Stimulated activated CD4-positive, alpha-beta T cell treated with anti-CD3 and anti-CD28 coated beads, Interleukin-1b, Interleukin-23, amount 100 ng/mL, for 48 hours (primary cell): ENCODE measurements at places on chromosomes 2 and 18.

- DNase-seq, result peak; percentile 10
Observed at GRCh38 chr2:213232649-213233437, 51.4 kb upstream of the SPAG16 start.

GRCh38 chr18:76514573-76514972, 19.5 kb upstream of the ZNF516 start:
- no peak for DNase-seq

GRCh38 chr2:172256886-172257285, 154.2 kb upstream of the DLX2 start:
- DNase-seq, result no peak

DNA sequence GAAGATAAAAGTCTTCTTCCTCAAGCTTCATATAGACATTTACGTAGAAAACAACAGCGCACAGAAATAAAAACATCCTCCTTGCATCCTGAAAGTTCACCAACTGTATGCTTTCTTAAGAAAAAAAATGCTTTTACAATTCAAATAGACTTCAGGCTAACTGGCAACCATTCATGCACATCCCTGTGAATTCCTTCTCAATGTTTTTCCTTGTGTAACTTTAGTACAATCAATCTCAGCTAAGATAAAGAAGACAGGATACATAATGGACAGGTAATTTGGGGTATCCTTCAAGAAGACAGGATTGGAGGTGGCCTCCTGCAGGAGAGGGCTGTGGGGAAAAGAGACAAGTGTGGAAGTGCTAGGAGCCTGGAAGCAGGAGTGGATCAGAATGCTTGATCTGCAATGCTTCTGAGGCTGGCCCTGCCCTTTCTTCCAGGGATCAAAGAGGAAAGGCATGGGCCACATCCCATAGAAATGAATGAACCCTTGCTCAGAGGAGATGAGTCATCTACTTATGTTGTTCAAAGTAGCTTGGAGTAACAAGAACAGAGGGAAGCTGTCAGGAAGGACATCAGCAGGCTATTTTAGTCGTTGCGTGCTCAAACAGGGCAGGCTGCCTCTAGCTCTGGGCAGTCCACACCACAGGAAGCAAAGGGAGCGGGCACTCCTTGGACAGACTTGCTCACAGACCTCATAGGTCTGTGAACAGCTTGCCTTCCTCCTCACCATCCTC, 126.6 kb downstream of the TMEM131 start:
- no peak for DNase-seq

DNA sequence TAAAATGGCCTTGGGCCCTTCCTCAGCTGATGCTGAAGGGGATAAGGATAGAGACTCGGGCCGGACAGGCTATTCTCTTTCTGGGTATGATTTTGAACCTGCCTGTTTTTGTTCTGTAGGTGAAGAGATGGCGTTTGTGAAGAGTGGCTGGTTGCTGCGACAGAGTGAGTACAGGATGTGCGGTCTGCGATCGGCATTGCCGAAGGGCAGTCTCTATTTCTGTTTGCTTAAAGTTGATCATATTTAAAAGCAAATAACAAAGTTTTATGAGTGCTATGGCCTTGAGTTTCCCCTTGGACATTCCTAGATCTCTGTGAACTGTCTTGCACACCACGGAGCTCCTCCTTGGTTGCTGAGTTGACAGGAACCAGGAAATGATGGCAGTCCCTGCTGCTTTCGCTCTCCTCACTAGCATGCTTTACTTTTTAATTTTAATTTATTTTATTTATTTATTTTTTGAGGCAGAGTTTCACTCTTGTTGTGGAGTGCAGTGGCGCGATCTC, 15.7 kb downstream of the PLEKHB2 start:
- DNase-seq, result no peak

GRCh38 chr2:7752291-7752690, 835.1 kb downstream of the RNF144A start:
- no peak for DNase-seq

GRCh38 chr2:235976956-235977355, 191.2 kb downstream of the GBX2 start:
- no peak for DNase-seq

DNA sequence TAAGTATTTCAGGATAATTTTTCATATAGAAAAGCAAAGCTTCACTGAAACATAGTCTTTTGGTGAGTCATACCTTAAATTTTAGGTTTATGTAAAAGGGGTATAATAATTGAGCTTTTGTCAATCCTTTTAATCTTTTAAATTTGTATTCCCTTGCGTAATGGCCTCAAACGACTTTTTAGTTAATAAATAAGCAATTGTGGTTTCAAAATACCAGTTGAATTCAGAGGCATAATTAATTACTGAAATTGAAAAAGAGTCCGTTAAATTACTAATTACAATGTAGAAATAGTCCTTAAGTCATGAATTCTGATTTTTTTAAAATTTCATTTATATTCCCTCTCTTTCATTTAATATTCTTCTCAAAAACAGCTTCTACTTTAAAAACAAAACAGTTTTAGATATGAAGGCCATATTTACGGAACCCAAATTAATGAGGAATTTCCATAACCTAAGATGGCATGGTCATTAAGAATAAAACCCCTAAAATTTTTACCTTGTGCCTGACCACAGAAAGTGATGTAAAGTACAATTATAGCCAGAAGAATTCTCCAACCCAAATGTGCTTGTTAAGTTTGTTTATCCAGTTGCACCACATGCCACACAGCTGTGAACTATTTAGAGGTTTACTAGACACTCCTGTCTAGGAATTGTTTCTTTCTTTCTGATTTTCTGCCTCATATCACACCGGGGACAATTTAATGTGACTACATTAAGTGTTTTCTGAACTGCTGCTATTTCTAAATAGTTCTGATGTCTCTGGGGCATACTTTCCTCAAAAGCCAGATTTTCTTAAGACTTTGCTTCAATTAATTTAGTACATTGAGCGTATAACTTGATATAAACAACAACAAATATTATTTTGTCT, 60.7 kb upstream of the ITGA4 start:
- DNase-seq, result no peak

DNA sequence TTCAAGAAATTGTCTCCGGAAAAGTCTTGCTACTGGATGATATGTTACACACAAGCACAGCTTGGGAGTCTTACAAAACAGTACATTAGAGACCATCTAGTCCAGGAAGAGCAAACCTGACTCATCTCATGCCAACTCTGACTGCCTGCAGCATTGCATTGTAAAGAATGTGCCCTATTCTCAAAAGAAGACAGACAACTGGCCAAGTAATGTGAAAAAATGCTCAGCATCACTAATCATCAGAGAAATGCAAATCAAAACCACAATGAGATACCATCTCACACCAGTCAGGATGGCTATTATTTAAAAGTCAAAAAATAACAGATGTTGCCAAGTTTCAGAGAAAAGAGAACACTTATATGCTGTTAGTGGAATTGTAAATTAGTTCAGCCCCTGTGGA, 42.7 kb upstream of the GORASP2 start:
- DNase-seq, result no peak

- no peak for DNase-seq
Observed at GRCh38 chr18:76057386-76057785, 437.7 kb downstream of the ZNF516 start.

DNA sequence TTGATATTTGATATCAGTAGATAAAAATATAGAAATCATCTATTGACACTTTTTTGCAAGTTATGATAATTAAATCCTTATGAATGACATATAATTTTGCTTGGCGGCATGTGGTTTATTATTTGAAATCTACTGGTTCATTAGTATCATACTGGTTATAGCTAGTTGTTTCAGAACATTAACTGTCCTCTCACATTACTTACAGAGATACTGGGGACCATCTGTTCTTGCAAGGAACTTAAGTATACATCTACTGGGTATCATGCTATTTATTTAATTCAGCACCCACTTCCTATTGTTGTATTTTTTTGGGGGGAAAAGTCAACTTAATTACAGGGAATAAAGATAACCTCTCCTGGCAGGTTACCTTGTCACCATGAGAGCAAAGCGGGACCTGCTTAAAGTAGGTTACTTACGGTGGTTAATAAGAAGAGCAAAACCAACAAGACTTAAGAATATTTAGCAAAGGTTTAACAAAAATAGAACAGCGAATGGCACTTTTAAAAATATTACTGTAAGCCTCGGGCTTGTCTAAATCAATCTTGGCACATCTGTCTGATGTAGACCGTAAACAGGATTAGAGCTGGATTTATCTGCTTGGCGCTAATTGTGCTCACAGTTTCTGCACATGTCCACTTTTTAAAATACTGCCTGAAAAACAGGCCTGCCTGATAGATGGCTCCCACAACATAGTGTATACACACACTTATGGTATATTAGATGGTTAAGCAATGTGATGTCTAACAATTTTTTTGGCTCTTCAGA, 41.8 kb downstream of the CERKL start:
- no peak for DNase-seq

- DNase-seq, result no peak
Observed at GRCh38 chr2:9796056-9797010, 46.9 kb upstream of the TAF1B start.

DNA sequence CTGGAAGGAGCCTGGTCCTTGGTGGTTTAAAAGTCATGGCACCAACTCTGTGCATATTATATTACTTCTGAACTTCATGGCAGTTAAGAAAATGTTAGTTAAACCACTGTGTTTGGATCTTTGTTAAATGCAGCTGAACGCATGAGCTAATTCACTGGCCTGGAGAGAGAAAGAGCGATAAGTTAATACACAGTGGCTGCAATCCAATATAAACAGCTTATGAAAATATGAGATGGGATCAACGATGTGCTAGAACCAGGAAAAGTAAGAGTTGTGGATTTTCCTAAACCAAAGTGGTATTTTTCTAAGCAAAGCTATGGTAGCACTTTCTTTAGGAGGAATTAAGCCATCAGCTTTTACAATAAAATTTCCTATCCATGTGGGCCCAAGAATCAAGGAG, 326.7 kb downstream of the MTX2 start:
- DNase-seq, result no peak

- no peak for DNase-seq
Observed at GRCh38 chr2:111045771-111046444, 74.8 kb upstream of the BCL2L11 start.

- no peak for DNase-seq
Observed at GRCh38 chr2:182043861-182044260, 58.2 kb downstream of the PPP1R1C start.

DNA sequence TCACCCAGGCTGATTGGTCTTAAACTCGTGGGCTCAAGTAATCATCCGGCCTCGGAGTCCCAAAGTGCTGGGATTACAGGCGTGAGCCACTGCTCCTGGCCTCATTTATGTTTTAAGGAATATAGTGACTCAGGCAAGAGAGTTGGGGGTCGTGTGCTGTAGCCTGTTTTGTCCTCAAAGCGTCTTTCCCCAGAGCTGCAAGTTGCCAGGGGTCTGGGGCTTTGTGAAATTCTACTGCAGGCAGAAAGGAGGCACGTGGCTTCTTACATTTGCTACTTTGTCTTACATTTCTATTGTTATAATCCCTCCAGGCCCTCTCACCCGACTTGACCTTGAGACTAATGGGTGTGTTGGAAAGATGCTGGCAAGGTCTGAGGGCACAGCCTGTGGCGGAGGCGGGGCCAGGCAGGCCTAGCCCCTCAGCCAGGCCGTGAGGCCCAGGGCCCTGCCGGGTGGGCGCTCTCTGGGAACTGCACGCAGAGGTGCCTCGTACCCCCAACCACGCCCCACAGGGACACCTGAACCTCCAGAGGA, 85.8 kb upstream of the NDUFV2 start:
- DNase-seq, result no peak

- no peak for DNase-seq
Observed at GRCh38 chr2:124382067-124382618, 357.1 kb downstream of the CNTNAP5 start.

DNA sequence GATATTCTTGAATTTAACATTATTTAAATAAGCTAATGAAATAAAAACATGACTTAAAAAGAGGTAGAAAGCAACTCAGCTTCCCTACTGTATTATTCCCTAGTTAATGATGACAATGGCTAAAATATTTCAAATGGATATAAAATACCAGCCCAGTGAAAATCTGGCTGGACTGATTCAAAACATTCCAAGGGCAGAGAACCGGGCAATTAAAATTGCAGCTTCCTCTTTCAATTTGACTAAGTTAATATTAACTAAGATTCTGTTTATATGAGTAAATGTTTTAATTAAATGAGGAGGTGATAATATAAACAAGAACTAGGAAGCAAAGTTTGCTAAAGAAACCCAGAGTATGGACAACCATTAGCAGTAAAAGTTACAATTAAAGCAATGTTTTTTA, 65.6 kb downstream of the RAPH1 start:
- DNase-seq, result no peak

DNA sequence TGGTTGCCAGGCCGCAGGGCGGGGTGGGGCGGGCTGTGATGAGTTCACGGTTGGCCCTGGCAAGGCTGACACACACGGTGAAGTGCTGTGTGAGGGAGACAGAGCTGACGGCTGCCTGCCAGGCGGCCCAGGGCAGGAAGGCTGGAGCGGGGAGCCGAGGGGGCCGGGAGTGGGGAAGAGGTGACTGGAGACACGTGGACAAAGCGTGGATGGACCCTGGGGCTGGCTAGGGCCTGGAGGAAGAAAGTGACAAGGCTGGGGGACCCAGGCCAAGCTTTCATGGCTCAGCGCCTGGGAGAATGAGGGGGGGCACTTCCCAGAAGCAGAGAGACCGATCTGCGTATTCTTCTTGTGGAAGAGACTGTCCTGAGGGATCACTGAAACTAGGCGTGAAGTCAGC, 123.2 kb downstream of the DYSF start:
- no peak for DNase-seq

GRCh38 chr2:33673937-33674336, 74.8 kb upstream of the FAM98A start:
- DNase-seq, result no peak

GRCh38 chr2:67201521-67201920, 195.6 kb upstream of the ETAA1 start:
- DNase-seq, result no peak

DNA sequence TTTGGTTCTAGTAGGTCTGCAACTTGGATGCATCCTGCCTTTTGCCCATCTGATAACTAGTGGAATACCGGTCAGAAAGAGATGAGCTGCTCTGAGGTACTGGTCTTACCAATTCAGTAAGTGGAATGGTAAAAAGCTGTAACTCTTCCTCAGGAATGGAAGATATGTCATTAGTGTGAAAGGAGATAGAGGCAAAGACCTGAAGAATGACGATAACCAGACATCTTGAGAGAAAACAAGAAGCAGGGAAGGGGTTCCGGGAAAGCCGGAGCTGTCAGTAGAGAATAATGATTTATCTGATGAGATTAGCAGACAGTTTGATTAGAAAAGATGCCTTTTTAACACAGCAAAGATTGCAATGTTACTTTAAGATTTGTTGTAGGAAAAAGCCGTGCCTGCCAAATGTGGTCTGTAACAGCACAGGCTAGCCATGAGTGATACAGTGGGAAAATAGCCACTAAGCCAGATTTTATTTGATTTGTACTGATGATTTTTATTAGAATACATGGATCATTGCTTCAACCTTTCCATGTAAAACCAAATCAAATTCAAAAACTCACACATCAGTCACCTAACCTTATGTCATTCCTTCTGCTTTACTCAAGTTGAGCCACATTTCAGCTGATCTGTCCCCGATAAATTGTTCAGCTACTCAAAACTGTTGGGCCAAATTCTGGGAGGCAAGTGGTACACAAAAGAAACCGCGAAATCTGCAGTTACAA, 110.0 kb downstream of the TCF4 start:
- DNase-seq, result no peak

GRCh38 chr18:70998490-70998889, 709.6 kb downstream of the SOCS6 start:
- no peak for DNase-seq

- DNase-seq, result no peak
Observed at GRCh38 chr2:26430826-26431225, 29.1 kb downstream of the DRC1 start.

GRCh38 chr2:45826884-45827635, 175.6 kb downstream of the PRKCE start:
- DNase-seq, result no peak
